ENCODE measurements at places on chromosomes 2 and 18.

- no peak for DNase-seq
Measured at GRCh38 chr18:9775178-9775577, 67.1 kb downstream of the RAB31 start.

DNA sequence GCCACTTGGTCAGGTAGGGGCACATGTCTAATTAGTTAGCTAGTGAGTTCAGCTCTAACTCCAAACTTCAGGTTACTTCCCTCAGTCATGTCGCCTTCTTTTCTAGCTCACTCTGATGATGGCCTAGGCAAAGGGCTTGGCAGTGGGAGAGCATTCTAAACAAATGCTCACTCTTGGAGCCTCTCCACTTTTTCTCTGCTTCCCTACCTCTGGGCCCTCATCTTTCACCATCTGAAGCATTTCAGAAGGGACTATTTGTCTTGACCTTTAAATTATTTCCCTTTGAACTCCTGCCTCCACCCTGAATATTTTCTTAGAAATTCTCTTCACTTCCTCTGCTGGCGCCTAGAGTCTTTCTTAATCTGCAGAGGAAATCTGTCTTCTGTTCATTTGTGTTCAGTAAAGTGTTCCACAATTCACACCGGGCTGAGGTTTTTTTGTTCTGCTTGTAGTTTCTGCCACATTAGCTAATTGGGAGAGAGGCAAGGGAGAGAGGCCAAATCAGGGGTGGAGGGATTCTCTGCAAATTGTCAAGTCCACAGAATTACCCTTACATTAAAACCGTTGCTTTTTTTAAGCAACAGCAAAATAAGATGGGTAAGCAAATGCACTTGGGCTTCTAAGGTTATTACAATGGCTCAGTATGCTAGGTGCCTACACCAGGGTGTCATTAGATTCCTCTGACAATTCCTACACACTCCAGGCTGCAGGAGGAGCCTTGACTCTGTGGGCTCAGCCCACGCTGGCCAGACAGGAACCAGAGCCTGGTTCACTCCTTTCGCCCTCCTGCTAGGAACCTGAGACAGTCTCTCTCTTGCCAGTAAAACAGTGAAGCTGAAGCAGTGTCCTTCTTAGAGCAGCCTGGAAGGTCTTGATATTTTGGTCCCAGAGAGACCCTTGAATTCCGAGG lies 5.5 kb downstream of the MSGN1 start:
- DNase-seq, result no peak

DNA sequence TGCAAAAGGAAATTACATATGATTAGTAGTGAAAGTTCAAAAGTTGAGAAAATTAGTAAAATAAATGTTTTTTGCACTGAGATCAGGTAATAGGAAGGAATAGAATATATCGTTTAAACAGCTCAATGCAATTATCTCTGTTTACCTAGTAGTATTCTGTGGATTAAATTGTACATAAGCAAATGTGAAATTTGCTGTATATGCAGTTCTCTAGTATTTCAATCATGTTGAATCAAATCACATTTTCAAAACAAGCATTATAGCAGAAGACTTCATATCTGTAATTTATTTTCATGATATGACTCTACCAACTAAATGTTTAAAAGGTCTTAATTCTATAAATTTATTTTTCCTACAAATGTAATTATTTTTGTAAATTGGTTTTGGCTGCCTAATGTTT lies 31.6 kb downstream of the ITPRID2 start:
- no peak for DNase-seq

GRCh38 chr2:152359573-152360363 lies 24.8 kb downstream of the FMNL2 start:
- no peak for DNase-seq

DNA sequence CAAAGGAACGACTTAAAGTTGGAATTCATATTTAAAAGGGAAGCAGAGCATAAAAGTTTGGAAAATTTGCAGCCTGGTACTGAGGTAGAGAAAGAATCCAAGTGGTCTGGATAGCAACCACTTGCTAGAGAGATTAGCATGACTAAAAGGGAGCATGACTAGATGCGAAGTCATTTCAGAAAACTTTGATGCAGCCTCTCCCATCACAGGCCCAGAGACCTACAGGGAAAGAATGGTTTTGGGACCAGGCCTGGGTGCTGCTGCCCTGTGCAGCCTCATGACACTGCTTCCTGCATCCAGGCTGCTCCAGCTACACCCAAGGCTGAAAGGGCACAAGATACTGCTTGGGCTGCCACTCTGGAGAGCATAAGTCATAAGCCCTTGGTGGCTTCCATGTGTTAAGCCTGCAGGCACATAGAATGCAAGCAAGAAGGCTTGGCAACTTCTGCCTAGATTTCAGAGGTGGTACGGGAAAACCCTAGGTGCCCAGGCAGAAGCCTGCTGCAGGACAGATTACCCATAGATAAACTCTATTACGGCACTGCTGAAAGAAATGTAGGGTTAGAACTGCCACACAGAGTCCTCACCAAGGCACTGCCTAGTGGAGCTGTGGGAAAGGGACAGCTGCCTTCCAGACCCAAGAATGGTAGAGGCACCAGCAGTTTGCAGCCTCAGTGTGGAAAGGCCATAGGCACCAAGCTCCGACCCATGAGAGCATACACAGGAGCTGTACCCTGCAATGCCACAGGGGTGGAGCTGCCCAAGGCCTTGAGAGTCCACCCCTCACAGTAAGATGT lies 12.6 kb upstream of the CHN1 start:
- DNase-seq, result no peak

DNA sequence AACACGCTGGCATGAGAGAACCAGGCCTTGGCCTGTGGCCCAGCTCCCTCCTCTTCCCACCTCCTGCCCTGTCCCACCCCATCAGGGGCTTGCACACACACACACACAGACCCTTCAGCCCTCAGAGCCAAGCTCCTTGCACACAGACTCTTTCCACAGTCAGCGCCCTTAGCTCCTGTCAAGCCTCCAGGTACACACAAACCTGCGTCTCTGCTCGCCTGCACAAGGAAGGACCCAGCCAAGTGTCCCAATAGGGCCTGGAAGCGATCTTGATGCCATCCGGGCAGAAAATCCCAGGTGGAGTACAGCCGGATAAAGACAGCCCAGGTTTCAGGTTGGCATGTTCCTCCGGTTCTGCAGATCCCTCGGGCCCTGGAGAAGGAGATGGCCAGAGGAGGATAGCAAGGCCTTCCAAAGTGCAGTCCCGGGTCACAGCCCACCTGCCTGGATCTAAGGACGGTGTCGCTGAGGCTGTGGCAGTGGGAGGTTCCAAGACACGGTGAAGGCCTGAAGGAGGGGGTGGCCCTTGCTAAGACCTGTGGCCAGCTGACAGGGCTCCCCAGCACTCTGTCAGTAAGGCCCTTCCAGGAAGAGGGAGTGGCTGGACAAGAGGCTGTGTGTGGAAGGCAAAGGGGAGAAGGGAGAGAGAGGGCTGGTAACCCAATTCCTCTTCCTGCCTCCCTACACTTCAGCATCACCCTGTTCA lies 18.5 kb upstream of the STEAP3 start:
- no peak for DNase-seq

DNA sequence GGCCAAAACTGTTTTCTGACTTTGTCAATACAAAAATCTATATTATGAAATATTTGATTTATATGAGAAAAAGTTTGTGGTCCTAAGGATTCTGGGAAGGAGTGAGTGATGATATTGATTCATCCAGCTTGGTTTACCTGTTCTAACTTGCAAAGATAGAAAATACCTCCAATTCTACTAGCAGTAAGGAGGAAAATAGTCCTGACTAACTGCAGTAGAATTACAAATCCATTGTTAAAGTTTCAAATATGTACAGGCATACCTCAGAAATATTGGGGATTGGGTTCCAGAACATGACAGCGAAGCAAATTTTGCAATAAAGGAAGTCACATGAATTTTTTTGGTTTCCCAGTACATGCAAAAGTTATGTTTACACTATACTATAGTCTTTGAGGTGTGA lies 158.8 kb upstream of the CYRIA start:
- no peak for DNase-seq

- no peak for DNase-seq
Measured at GRCh38 chr18:36398419-36398818, 100.9 kb downstream of the FHOD3 start.
